ENCODE measurements at places on chromosomes 2 and 18.

GRCh38 chr18:54254265-54254758 lies 15.0 kb upstream of the POLI start:
- DNase-seq = no peak

DNA sequence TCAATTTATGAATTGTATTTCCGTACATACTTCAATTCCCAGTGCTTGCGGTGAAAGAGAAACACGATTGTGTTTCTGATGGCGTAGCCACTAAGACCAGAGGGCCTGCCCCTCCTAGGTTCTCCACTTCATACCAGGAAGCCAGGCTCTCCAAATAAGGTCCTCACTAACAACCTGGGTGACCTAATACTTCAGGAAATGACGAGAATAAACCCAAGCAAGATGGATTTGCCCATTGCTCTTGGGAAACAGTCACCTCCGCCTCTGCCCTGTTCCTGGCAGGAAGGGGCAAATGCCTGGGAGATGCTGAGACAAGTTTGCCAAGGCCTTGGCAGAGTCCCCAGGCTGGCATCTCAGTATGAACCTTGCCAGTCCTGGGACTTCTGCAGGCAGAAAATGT lies 41.8 kb downstream of the TTC32 start:
- DNase-seq = no peak

- no peak for DNase-seq
Observed at GRCh38 chr2:119372778-119373568, 6.2 kb downstream of the DBI start.

DNA sequence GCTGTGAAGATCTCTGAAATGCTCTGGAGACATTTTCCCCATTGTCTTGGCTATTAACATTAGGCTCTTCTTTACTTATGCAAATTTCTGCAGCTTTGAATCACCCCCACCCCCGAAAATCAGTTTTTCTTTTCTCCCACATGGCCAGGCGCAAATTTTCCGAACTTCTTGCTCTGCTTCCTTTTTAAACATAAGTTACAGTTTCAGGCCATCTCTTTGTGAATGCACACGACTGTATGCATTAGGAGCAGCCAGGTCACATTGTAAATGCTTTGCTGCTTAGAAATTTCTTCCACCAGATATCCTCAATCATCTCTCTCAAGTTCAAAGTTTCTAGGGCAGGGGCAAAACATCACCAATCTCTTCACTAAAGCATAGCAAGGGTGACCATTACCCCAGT lies 106.8 kb downstream of the PARD3B start:
- DNase-seq = no peak

DNA sequence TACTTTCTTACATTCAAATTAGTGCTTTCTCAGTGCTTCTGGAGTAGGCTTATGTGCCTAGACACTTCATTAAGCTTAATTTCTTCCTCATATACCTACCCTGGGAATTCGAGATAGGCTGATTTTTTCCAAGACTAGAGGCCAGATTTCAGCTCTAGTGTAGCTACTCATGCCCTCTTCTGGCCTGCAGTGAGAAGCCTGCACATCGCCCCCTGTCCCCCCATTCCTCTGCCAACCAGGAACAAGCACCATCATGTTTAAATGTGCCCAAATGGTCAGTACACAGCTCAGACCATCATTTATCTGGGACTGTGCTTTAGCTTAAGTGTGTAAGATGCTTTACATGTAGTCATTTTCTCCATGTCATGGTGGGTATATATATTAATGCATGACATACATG lies 1218.8 kb upstream of the LRRTM1 start:
- DNase-seq = no peak

DNA sequence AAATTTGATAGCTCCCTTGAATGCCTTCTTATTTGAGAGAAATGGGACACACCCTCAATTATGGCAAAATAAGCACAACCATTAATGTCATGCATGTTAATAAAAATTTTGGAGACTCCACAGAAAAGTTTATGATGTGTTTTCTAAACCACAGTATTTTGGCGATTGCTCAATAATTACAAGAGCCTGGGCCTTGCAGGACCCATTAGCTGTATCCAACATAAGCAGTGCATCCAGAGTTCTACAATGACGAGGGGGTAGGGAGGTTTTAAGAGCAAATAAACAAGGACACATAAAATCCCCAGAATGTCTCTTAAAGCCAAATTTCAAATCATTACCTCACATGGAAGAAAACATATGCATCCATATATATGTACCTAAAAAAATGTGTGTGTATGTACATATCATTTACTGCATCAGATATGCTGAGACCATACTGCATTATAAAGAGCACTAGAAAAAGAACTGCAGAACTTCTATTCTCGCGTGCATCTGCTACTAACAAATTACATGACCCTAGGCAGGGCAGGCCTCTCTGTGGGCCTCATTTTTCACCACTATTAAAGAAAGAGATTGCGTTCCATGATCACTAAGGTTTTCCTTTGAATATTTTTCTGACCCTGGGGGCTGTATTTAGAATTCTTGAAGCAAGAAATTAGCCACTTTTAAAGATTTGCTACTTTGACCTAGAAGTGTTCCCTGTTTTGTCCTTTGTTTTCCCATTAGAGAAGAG lies 38.0 kb downstream of the CMPK2 start:
- DNase-seq = no peak

DNA sequence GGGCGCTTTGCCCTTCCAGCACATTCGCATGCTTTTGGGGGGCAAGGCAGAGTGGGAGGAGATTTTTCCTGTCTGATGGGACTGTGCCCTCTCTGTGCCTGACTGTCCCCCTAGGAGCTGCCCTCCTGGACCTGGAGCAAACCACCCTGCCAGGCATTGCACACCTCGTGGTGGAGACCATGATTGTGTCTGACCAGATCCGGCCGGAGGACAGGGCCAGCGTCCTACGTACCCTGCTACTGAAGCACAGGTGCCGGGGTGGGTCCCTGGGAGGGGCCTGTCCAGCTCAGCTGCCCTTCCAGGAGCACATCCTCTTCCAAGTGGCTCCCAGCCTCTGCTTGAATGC lies 5.3 kb downstream of the SLC4A3 start:
- DNase-seq = no peak

GRCh38 chr18:26320686-26321085 lies 94.4 kb downstream of the TAF4B start:
- no peak for DNase-seq

DNA sequence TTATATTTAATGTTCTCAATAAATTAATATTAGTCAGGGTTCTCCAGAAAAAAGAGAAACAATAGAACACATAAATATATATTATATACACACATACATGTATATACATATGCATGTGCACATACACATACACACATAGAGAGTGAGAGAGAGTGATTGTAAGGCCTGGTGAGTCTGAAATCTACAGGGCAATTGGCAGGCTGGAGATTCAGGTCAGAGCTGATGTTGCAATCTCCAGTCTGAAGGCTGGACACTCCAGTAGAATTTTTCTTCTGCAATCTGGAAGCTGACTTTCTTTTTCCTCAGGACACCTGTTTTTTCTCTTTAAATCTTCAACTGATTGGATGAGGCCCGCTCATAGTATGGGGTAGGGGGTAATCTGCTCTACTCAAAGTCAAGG lies 3.2 kb downstream of the TMEM182 start:
- DNase-seq = no peak

- DNase-seq = no peak
Observed at GRCh38 chr2:235577404-235578330, 83.8 kb downstream of the AGAP1 start.

DNA sequence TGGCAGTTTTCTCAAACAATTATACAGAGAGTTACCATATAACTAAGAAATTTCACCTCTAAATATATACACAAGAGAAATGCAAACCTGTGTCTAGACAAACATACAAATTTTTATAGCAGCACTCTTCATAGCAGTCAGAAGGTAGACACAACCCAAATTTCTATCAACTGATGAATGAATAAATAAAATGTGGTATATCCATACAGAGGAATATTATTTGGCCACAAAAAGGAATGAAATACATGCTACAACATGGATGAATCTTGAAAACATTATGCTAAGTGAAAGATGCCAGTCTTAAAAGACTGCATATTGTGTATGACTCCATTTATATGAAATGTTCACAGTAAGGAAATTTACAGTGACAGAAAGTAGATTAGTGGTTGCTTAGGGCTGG lies 30.6 kb upstream of the KDM3A start:
- DNase-seq = no peak

DNA sequence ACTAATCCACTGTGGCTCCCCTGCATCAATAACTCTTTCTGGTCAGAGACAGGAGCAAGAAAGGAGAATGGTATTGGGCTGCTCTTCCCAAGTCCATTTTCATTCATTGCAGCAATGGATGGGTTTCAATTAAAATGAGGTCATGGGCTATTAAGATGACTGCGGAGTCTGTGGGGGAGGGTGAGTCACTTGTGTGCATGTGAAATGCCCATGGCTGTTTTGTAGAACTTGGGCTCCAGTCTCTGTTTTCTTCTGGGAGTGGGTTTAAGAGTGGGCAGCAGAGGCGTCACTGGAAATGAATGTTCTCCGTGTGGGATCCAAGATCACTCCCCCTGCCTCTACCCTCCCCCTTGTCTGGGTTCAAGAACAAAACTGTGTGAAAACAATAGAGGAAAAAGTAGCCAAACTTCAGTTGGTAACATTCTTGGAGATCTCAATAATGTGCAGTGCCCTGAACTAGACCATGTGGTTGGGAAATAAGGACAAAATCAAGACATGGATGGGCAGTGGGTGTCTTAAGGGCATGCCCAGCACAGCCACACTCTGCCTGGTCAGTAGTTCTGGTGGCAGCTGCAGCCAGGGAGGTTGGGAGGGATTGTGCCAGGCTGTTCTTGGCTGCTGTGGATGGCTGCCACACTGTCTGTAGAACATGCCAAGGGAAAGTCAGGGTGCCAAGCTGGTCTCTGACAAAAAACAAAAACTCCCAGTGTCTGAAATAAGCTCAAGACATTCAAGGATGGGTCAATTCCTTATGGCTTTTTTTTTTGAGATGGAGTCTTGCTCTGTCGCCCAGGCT lies 68.2 kb upstream of the CXCR4 start:
- DNase-seq = no peak

DNA sequence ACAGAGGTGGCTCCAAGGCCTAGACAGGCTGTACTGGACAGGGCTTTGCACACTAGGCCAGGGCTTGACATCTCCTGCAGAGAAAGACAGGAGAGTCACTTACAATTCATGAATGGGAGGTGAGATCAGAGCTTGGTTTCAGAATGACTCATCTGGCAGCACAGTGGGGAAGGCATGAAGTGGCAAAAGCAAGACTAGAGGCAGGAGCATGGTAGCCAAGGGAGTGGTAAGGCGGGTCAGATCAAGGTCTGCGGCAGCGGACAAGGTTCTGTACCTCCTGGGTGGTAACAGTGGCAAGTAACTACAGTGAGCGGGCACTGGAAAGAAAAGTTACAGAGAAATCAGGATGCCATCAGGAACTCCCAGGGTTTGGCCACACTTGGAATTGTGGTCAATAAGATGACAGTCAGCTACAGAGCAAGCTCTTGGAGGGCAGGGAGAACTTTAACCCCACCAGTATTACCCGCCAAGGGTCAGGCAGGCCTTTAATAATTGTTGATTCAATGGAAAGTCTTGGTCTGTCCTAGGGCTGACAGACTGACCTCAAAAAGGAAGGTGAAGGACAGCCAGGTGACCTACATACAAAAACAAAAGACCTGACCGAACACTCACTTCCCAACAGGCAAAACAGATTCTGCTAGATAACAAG lies 5.7 kb downstream of the MCFD2 start:
- peak; percentile 34 for DNase-seq

DNA sequence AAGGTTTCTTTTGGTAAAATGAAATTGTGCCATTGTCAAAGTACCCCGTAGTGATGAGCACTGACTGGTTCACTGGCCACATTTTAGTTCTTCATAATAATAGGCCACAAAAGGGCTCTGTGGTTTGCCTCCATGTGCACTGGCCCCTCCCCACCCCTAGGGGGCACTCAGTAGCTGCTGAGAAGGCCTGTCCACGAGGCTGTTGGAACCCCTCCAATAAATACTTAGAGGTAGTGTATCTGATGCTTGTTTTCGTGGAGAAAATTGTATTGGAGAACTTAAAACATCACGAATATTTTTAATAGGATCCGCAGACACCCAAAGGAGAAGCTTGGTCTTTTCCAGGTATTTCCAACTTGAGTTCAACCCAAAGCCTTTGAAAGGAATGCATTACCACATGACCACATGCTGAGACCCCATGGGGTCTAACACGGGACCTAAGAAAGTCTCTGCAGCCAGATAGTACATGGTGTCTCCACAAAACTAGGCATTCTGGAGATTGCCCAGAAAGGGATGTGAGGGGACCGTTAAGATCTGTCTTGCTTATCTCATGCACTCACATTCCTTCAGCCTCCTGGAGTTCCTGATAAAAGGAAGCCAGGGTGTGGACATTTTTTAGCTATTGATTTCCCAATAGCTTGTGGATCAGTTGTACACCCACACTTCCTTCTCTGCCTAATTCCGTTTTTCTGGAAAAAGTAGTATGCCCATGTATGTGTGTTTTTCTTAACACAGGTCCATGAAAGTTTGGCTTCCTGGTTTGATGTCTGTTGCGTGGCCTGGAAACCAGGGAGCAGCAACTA lies 28.5 kb upstream of the NOSTRIN start:
- DNase-seq = peak; percentile 44

- DNase-seq = no peak
Observed at GRCh38 chr18:54679318-54680149, 88.5 kb downstream of the DYNAP start.

DNA sequence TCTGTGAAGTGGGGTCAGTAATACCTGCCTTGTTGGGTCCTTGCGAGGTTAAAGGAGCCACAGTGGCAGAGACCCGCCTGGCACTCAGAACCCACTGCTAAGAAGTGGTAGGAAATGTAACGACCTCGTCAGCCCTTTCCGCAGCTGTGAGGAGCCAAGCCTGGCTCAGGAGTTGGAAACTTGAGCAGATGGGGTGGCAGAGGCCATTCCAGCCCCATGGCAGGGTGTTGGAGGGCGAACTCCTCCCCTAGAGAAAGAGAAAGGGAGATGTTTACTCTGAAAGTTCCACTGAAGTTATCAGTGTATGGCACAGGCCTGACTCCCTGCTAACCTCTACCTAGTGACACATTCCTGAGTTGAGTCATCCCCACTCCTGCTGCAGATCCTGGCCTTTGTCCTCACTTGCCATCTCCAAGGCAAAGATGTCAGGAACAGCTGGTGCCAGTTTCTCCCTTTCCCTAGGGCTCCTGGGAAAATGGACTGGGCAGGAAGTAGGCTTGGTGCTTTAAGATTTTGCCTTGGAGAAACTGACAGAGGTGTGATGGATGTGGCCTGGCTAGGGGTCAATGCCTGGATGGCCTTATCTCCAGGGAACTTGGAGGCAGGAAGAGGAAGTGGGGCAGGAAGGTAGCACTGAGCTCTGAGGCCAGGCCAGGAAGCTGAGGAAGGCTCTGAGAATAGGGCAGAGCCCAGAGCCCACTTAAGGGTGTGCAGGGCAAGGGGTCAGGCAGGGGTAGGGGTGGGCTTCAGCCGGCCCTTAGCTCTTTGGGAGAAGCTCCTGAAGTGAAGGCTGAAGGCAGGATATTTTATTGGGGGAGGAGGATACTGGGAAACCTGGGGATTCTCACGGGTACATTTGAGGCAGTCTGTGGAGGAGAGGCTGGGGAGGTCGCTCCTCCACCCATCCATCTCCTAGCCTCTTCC lies 888 bp downstream of the VAMP5 start:
- DNase-seq = peak; percentile 33

GRCh38 chr18:13606604-13607254 lies 119.6 kb downstream of the FAM210A start:
- DNase-seq = no peak

All from stimulated activated CD4-positive, alpha-beta T cell treated with anti-CD3 and anti-CD28 coated beads, Interleukin-2, amount 100 ng/mL, for 24 hours (primary cell).